ENCODE measurements at places on chromosomes 2 and 18. TPM values are rescaled to one million over a fixed set of nuclear protein-coding genes. Genes with fewer than 3 reads are reported as not detected.

DNA sequence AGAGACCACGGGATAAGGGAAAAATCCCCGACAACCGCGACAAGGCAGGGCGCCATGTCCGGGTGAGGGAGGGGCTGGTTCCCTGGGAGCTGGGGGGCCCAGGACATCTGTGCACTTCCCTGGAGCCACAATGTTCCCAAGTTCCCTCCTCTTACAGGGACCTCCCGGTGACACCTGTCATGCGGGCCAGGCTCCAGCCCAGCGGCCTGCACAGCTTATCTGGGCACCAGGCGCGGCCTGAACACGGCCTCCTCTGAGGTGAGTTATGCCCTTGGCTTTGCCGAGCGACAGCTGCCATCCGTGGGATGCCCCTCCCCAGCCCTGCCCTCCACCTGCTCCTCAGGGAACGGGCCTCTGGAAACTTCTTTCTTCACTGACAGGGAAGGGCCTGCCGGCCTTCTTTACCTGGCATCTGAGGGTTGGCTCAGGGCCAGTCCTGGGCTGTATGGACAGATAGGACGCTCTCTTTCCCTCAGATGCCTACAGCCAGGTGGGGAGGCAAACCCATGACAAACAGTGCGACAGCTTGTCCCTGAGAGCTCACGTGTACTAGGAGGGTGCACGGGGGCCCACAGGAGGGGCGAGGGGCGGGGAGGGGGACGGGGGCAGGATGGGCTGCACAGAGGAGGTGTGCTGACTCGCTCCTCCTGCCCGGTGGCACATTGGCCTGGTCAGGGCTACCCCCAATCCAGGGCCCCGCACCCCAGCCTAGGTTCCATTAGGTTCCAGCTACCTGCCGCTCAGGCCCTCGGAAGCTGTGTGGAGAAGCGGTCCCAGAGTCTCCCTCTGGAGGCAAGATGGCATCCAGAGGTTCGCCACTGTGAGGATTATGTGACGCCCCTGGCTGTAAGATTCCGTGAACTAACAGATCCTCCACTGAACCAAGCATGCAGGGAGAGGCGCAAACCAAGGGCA is 34.9 kb upstream of the HPCAL1 start:
- DNase-seq: no peak

GRCh38 chr2:212520340-212520739 is 18.3 kb downstream of the ERBB4 start:
- no peak for DNase-seq

- DNase-seq: peak; percentile 6
Measured at GRCh38 chr2:73232403-73233153, 461 bp downstream of the PRADC1 start.

DNA sequence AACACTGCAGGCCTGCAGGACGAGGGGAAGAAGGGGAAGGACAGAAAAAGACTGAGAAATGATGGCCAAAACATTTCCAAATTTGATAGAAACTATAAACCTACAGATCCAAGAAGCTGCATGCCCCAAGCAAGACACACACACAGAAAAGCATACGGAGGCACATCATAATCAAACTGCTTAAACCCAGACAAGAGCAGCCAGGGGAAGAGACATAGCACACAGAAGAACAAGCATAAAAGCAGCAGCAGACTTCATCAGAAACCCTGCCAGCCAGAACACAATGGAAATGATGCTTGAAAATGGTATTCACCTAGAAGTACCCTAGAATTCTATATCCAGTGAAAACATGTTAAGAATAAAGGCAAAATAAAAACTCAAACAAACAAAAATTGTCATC is 57.2 kb upstream of the RNU4ATAC start:
- no peak for DNase-seq

Gene NOSTRIN
- polyA plus RNA-seq: 32.8 TPM

Gene GCKR
- 0.55 TPM for polyA plus RNA-seq

DNA sequence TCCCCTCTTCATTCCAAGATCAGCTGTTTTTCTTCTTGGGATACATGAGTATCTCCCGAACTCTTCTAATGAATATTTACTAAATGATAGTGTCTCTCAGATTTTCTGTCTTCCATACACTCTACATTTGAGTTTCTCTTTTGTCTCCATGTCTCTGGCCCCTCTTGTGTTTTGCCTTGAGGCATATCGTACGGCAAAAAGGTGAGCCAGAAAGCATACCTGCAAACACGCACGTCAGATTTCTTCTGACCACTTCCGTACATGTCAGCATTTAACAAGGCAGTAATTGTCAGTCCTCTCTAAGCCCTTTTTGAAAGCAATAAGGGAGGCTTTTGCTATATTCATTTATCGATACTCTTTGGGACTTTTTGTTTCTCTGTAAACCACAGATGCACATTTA is 82.4 kb downstream of the FEZ2 start:
- DNase-seq: no peak

DNA sequence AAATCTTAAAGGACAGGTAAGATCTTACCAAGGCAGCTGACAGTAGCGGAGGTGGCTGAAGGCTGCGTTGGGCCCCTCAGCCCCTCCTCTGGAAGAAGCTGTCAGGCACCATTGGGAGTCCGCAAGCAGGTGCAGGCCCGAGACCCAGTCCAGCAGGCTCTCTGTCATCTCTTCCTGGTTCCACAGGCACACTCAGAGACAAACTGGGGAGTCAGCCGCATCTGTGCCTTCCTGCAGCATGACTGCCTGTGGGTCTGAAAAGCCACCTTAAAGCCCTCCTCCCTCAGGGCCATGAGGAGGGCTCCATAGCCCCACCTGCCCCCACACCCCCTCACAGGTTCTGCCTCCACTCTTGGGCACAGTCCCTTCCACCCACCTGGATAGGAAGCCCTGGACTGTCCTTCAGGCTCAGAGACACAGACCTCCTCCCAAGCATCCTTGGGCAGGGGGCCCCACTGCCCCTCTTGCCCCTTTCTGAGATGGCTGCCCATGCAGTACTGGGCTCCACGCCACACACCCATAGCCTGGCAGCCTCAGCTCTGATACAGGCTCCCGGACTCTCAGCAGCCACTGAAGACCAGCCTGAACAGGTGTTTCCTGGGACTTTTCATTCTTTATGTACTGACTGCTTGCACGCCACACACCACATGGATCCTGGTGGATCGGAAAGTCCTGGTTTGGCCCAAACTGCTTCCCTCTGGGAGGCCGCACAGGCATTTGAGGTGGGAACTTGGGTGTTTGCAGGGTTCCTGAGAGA is 239.8 kb downstream of the SEPTIN10 start:
- DNase-seq: no peak

- no peak for DNase-seq
Measured at GRCh38 chr2:75311521-75311920, 112.2 kb upstream of the TACR1 start.

Gene GPR35
- 1.2 TPM for polyA plus RNA-seq

- DNase-seq: no peak
Measured at GRCh38 chr2:41933585-41934320, 114.1 kb upstream of the PKDCC start.

- no peak for DNase-seq
Measured at GRCh38 chr2:137255345-137255744, 490.0 kb downstream of the THSD7B start.

- DNase-seq: no peak
Measured at GRCh38 chr2:106792671-106793070, 93.3 kb downstream of the ST6GAL2 start.

Gene UGT1A8
- polyA plus RNA-seq: not detected

GRCh38 chr2:79952616-79953015 is 351.9 kb downstream of the LRRTM1 start:
- DNase-seq: peak; percentile 81

Gene SLC14A1
- polyA plus RNA-seq: 1.9 TPM

GRCh38 chr2:223625652-223626051 is 23.5 kb upstream of the SCG2 start:
- no peak for DNase-seq

DNA sequence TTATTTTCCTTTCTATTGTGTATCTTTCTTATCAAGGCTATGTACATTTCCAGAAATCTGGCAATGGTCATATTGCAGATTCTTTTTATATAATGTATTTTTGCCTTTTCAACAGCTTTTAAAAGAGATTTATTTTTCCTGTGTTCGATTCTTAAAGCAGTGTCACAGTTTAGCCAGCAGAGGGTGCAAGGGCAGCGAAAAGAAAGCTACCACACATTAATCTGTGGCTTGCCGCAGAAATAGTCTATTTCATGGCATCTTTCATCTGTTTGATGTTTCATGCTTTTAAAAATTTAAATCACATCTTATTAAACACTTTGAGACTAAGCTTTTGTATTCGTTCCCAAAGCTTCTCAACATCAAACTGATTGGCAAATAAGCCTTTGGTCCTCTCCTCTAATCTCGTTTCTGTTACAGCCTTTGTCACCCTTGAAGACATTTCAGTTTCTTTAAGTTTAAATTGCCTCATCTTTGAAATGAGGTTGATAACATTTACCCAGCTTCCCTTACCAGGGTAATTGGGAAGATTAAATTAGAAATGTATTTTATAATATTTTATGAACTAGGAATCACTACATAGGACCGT is 73.3 kb downstream of the PIK3C3 start:
- no peak for DNase-seq

- DNase-seq: peak; percentile 47
Measured at GRCh38 chr2:44244135-44244871, 31.0 kb upstream of the SLC3A1 start.

DNA sequence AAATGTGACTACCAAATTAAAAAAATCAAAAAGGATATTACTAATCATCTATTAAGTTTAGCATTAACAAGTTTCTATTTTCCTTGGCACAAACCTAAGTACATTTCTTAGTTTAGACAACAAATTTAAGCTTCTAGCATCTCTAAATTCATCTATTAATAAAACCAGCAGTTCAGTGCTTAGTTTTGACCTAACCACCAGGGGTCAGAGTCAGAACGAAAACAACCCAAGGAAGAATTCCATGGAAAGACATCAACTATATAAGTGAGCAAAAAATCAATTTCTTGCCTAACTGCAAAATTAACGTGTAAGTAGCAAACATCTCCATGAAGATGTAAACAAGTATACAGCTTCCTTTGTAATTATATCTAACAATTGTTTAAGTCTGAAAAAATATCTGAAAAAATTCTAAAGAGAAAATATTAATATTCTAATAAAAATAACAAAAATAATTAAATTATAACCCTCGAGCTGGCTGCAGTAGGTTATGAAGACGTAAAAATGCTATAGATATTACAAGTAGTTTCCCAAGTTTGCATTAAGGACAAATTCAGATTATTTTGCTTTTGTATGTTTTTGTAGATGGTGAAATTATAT is 83.7 kb downstream of the CERKL start:
- DNase-seq: no peak

Gene IGFBP5
- 102 TPM for polyA plus RNA-seq

- no peak for DNase-seq
Measured at GRCh38 chr2:225930687-225931086, 531.2 kb downstream of the NYAP2 start.

DNA sequence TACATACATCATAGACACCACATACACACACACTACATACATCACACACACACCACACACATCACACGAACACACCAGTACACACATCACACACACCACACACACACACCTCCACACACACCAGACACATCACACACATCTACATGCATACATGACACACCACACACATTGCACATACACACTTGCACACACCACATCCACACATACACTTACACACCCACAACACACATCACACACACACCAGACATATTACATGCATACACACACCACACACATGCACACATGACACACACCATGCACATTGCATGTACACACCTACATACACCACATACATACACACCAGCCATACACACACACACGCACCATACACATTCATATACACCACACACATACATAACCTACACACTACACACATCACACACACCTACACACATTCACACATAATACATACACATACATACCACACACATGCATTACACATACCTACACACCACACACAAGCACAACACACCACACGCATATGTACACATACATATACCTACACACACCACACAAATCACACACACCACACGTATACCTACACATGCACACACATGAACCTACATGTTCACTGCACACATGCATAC is 156.5 kb downstream of the NDUFA10 start:
- DNase-seq: no peak

- no peak for DNase-seq
Measured at GRCh38 chr2:124081154-124081716, 56.1 kb downstream of the CNTNAP5 start.

DNA sequence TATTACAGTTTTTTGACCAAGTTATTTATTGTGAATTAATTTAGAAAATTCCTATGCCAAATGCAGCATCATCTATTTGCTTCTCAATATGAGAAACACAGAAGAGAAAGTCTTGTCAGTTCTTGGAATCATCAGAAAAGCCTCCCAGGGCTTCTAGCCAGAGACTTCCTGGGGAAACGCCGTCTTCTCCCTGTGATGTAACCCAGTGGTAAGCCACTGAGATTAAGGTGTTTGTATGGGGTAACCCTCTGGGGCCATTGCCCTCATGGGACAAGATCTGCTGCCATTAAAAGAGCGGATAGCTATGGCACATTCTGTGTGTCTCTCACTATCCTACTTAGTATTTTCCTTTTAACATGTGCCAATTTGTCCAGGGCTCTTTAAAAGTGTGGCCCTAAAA is 28.0 kb downstream of the ANKRD29 start:
- no peak for DNase-seq

Gene MROH2A
- 0.59 TPM for polyA plus RNA-seq

Gene NAT8
- polyA plus RNA-seq: 1.4 TPM

DNA sequence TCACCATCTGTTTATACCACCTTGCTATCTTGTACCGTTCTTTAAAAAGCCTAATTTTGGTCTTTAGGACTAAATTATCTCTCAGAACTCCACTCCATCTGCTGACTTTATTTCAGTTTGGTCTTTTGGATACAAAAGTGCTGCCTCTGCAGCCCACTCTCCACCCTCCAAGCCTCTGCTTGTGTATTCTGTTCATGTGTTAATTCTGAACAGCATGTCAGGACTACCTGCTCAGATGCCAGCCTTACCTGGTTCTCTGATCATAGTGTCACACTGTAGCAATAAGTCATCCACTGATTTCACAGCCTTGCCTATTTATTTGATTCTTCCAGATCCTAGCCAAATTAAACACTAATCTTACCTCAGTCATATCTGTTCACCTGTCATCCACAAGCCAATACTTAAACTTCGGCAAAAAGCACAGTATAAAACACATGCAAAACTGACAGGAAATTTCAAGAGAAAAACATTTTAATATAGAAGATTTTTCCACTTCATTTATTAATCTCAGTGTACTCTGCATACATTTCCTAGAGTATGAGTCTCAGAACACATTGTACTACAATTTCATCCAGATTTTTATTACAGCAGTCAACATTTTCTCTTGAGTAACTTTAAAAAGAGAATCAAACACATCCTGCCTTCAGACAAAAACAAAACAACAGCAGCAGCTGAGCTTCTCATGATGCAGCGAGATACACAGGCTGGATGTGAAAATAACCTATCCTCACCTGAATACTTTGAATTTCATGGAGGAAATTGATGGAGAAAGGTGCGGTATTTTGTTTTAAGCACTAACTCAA is 64.9 kb downstream of the PPP1R1C start:
- DNase-seq: no peak

- no peak for DNase-seq
Measured at GRCh38 chr2:26655611-26656195, 14.5 kb upstream of the CIB4 start.

- DNase-seq: no peak
Measured at GRCh38 chr2:20450201-20450999, 3.5 kb downstream of the RHOB start.
